ENCODE measurements at places on chromosomes 6 and 20.

DNA sequence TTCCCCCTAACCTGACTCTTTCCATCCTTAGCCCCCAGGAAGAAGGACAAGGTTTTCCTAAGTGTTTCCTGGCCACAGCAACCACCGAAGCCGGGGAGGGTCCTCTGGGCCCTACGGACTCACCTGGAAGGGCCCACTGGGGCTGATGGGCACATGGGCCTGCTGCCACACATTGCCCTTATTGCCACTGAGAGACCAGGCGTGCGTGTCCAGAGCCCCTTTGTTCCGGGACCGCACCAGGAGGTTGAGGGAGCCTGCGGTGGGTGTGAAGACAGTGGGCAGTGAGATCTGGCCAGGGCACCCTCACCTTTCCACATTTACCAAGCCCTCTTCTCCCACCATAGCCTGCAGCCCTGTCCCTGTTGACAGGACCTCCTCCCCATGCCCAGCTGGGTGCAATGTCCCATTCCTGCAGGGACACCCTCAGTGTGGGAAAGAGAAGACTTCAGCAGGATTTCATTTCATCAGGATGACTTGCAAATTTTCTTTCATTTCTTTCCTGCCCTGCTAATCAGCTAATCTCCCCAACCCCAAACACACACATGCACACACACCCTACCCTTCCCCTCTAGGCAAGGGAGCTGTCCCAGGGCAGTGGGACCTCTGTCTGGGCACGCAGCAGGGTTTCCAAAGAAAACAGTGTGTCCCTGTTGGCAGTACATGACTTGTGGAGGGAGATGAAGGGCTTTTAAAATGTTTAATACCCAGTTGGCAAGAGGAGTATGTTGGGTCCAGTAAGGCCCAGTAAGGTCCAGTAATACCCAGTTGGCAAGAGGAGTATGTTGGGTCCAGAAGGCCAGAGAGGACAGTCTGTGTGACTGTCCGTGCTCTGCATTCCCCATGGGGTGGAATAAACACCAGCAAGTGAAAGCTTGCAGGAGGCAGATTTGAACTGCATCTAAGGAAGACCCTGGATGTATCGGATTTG is 59.0 kb downstream of the MDGA1 start:
- DNase-seq, result no peak

DNA sequence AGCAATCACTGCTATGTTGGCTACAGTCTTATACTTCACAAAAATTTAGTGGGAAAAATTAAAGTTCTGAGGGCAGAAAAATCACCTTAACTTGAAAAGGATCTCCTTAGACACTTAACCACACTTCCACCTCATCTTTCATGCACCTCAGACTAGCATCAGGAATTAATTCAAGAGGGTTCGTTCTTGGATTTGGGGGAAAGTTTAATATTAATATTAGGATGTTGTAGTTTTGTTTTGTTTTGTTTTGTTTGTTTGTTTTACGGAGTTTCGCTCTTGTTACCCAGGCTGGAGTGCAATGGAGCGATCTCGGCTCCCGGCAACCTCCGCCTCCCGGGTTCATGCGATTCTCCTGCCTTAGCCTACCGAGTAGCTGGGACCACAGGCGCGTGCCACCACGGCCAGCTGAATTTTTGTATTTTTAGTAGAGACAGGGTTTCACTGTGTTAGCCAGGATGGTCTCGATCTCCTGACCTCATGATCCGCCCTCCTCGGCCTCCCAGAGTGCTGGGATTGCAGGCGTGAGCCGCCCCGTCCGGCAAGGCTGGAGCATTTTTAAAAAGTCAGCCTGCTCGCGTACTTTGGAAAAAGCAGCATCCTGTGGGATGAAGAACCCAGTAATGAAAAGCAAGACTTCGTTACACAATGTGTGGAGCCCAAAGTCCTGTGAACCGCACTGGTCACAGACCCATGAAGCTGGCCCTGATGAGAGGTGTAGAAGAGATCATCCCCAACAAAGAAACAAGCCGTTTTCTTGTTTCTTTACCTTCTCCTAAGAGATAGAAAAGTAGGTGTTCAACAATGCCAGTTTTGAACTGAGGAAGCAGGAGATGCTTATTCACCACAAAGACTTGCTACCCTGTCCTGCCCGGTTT is 194.9 kb downstream of the GPX5 start:
- DNase-seq, result no peak

DNA sequence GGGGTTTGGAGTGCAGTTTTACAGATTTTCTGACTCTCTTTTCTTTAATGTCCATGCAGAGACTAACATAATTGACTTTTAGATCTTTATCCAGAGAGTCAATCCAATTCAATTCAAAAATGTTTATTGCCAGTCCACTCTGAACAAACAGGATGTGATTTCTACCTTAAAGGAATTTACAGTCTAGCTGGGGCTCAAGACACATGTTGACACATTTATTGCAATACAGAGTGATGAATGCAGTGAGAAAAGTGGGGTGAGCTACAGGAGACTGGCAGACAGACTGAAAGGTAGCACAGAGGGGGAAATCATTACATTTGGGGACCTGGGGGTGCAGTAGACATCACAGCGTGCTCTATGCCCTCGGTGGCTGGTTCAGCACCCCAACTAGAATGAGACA is 193.9 kb downstream of the SLC24A3 start:
- no peak for DNase-seq

GRCh38 chr20:2253256-2253655 is 42.5 kb upstream of the TGM3 start:
- DNase-seq, result no peak

DNA sequence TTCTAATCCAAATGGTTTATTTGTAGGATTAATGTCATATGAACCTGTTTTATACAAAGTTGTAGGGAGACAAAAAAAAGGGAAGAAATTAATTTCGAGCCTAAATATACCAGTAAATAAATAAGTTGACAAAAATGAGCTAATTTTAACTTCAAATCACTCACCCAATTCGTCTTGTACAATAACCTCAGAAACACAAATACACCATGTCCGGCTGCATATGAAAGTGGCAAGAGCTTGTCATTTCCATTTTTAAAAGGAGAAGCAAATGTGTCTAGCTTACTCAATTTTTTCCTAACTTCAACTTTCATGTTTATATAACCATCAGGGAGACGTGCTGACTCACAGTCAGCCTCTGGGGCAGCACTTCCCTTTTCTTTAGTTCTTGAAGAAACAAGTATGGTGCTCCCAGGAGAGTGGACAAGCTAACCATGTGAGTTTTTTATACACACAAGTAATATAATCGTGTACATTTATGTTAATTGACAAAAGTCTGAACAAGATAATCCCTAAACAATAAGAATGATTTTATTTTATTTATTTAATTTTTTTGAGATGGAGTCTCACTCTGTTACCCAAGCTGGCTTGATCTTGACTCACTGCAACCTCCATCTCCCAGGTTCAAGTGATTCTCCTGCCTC is 55.5 kb upstream of the SGK1 start:
- DNase-seq, result no peak

DNA sequence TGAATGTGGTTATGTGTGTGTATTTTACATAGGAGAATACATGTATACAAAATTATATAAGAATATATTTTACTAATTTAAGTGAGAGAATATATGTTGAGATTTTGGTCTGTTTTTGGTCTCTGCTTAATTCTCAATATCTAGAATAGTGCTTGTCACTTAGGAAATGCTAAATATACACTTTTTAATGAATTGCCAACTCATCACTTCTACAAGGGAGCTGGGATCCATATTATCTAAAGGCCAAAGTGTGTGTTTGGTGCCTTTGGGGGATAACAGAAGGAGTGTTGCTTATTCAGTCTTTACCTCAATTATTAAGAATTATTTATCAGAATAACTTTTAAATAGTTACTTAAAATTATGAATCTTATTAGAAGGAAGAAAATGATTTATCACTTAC is 1304.8 kb downstream of the HACE1 start:
- DNase-seq, result no peak

- DNase-seq, result no peak
These were observed 38.0 kb downstream of the CDKAL1 start for GRCh38 chr6:20572288-20572687.

- DNase-seq, result no peak
These were observed 390.2 kb downstream of the UTRN start for GRCh38 chr6:144675231-144675861.

DNA sequence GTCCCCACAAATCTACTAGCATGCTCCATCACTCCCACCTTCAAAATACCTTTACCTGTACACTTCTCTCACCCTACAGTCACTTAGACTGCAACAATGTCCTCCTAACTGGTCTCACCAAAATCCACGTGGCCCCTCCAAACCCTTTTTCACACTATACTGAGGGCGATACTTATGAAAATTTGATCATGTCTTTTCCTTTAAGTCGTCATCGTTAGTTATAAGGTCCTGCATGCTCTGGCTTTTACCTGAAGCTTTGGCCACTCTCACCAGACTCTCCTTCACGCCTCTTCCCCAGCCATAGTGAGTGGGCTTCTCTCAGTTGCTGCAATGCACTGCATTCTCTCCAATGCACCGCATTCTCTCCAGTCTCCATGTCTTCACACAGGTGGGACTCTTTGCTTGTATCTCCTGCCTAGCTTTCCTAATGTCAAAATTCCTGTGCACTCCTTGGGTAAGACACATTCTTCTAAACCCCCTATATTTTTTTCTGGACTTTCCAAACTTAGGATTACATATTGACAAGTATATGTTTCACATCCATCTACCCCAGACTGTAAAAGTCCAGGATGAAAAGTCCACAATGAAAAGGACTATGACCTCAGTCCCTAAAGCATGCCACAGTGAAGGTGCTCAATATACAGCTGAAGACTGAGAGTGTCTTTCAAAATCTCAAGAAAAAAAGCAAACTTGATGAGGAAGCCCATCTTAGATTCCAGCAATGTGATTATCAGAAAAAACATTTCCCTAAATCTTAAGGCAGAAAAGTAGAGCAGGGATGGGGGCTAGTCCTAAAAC is 24.7 kb downstream of the PTPRK start:
- no peak for DNase-seq

DNA sequence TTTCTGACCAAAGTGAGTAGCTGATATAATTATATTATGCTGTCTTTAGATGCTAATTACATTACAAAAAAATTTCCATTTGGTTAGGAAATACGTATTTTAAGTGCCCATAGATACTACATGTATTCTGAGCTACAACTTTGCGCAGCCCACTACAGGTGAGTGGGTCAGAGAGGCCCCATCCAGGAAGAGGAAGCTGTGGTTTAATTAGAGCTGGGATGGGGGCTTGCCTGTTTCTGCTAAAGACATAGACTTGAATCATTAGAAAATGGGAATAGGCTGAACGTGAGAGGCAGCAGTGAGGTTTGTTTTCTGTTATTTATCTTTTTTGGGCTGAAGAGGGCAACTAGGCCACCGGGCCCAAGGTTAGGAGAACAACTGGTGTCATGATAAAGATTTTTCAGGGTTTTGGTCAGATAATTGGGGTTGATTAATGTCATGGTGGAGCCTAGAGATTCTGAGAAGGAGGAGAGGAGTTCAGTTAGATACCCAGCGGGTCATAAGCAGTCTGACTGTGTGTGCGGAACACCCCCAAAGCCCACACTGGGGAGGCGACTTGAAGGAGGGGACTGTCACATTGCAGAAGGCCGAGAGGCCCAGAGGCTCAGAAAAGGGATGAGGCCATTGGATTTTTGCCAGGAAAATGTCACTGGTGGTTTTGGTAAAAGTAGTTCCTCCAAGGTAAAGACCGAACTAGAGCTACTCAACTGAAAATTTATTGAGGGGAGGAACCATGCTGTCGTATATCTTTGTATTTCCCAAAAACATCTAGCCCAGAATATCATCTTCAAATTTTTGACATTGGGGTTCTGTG is 14.5 kb upstream of the IRF4 start:
- DNase-seq, result no peak

GRCh38 chr6:10180138-10181074 is 234.5 kb downstream of the TFAP2A start:
- no peak for DNase-seq

DNA sequence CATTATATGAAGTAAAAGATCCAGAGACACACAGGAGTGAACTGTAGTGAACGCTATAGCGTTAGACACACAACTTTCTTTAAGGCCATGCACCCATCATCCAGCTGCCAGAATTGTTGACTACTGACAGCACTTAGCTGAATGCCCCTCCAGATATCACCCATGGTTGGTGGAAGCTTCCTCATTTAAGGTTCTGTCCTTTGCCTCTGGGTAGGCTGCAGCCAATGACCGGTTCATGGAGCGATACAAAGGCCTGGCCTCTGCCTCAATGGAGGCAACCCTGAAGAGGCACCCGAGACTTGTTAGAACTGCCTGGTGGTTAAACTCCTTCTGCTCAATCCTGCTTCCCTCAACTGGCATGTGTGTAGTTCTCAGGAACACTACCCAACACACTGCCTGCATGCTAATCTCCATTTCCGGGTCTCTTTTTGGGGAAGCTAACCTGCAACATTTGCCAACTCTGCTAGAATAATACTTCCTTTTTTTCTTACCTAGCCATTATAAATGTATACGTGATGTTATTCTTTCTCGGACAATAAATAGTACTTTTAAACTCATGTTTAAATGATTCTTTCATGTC is 49.8 kb upstream of the THEMIS start:
- DNase-seq, result no peak

DNA sequence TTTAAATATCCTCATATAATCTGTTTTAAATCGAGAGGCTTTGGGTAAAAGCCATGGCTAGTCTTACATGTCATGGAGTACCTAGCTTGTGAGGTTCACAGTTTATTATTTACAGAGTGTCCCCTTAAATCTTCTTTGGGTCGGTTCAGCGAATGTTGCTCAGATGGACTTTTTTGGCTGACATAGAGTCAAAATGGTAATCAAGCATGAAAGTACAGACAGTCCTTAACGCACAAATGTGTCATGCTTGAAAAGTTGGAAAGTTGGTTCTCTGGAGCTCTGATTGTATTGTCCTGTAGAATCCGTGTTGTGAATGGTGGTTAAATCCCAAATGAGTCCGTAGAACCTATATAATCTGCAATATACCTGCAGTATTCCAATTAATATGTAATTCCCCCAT is 22.0 kb downstream of the PTPN1 start:
- DNase-seq, result no peak

GRCh38 chr6:53734473-53735299 is 60.1 kb upstream of the LRRC1 start:
- DNase-seq, result no peak

- no peak for DNase-seq
These were observed 38.1 kb downstream of the RNF144B start for GRCh38 chr6:18425218-18425617.

DNA sequence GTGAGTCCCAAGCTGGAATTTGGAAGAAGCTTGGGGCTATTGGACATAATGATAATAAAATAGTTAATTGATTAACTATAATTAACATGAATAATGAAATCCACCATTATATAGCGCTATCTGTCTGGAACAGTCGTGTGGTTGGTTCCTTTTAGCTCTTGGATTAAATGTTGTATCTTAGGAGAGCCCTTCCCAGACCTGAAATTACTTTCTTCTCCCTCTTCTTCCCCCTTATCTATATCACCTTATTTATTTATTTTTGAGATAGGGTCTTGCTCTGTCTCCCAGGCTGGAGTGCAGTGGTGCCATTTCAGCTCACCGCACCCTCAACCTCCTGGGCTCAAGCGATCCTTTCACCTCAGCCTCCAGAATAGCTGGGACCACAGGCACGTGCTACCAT is 64.6 kb downstream of the NCOA3 start:
- DNase-seq, result no peak
